ENCODE measurements at places on chromosomes 1 and 21. TPM values are rescaled to one million over a fixed set of nuclear protein-coding genes. Genes with fewer than 3 reads are reported as not detected.

The RRP1B gene
- total RNA-seq, result 61.0 TPM

The CRYBG2 gene
- total RNA-seq, result 0.02 TPM

The CFHR3 gene
- 0.03 TPM for total RNA-seq

The SLC9C2 gene
- not detected for total RNA-seq

The PPIAL4G gene
- total RNA-seq, result not detected

The PADI4 gene
- total RNA-seq, result 0.50 TPM

The TDRD10 gene
- not detected for total RNA-seq

The GOLT1A gene
- 0.19 TPM for total RNA-seq

The DISC1 gene
- total RNA-seq, result 5.0 TPM

The SEC16B gene
- total RNA-seq, result 0.19 TPM

The HSF2BP gene
- total RNA-seq, result 9.1 TPM

The LCA5L gene
- total RNA-seq, result 2.7 TPM

The RGS16 gene
- total RNA-seq, result 23.4 TPM

The ACOT11 gene
- 4.7 TPM for total RNA-seq

The TCEA3 gene
- total RNA-seq, result 0.89 TPM

The PDZK1IP1 gene
- total RNA-seq, result 0.79 TPM

The TRIM17 gene
- not detected for total RNA-seq

The FMO4 gene
- total RNA-seq, result 3.1 TPM

The TENT5C gene
- total RNA-seq, result 0.12 TPM

The DIO1 gene
- not detected for total RNA-seq

The EPHA8 gene
- not detected for total RNA-seq

The POFUT2 gene
- total RNA-seq, result 31.0 TPM

The GBP7 gene
- total RNA-seq, result not detected

The PLA2G2A gene
- not detected for total RNA-seq

The LRRC38 gene
- not detected for total RNA-seq

The CDC20 gene
- total RNA-seq, result 190 TPM

The OR2AK2 gene
- not detected for total RNA-seq

The OLFM3 gene
- total RNA-seq, result not detected

The SIK1 gene
- total RNA-seq, result 4.9 TPM

The HHIPL2 gene
- total RNA-seq, result 5.8 TPM

The DSCAM gene
- not detected for total RNA-seq

The OVAAL gene
- not detected for total RNA-seq

The GJA9 gene
- total RNA-seq, result not detected

The PLXNA2 gene
- 6.8 TPM for total RNA-seq

The TFF3 gene
- not detected for total RNA-seq

The OR6K3 gene
- total RNA-seq, result not detected

The AVPR1B gene
- total RNA-seq, result not detected

The TPR gene
- 68.6 TPM for total RNA-seq

The FMO1 gene
- not detected for total RNA-seq

The UBE2U gene
- not detected for total RNA-seq

The CACNA1S gene
- not detected for total RNA-seq

The S100A7A gene
- not detected for total RNA-seq

The PLEKHN1 gene
- 0.93 TPM for total RNA-seq

The SLC25A34 gene
- 1.1 TPM for total RNA-seq

The SLC25A44 gene
- 35.8 TPM for total RNA-seq

The DRAXIN gene
- total RNA-seq, result 7.0 TPM

The CA14 gene
- not detected for total RNA-seq

The CYP4A11 gene
- total RNA-seq, result not detected

The TNFRSF9 gene
- 2.2 TPM for total RNA-seq

Data from A172 (cell line).